NCI-H510A treated with DMSO at 0.1 percent for 48 hours (cell line): ENCODE measurements at places on chromosomes 2 and 18.

DNA sequence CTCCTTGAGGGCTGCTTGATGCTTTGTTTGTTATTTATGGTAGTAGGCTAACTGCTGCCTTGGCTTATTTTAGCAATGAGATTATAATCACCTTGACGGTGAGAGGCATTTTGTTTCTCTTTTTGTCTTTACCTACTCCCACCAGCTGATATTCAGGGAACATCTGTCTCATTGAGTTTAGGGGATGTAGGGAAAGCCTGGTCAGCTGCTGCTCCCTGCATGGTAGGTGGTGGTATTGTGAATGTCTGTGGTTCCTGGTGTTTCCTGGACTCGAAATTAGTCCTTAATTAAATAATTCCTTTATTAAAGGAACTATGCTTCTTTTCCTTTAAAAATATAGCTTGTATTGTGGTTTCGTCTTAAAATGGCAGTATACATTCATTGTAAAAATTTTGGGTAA, 77.8 kb downstream of the ADAM23 start:
- DNase-seq, result no peak

- no peak for DNase-seq
These were observed 191.2 kb upstream of the SESTD1 start for GRCh38 chr2:179455824-179456223.

GRCh38 chr18:79902075-79902474, 49.4 kb downstream of the SLC66A2 start:
- no peak for DNase-seq

DNA sequence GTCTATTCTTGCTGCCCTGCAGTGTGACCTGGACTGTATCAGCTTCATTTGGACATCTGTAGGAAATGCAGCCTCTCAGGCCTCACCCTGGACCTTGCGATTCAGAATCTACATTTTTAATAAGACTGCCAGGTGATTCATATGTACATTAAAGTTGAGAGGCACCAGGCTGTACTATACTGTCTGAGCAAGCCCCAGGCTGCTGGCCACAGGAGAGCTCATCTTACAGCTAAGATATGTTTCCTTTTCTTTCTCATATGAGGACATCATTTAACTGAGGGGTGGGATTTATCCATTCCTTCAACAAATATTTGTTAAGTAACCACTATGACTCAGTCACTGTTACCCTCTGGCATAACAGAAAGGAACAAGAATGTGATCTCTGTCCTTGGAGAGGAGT, 78.2 kb upstream of the GCFC2 start:
- DNase-seq, result no peak

DNA sequence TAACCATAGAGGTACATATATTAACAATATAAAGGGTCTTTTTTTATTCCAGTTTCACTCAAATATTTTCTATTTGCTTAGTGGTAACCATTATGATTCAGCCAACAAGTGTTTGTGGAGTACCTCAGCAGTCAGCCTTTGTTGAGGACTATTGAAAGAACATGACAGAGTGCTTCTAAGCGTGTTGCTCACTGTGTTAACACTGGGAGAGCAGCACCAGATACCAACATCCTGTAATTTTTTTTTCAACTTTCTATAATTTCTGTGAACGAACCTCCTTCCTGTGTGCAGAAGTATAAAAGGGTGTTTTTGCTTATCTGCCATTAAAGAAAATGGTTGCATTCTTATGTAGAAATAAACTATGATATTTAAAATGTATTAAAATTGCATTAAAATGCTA, 239.0 kb downstream of the PHLPP1 start:
- DNase-seq, result peak; percentile 82

DNA sequence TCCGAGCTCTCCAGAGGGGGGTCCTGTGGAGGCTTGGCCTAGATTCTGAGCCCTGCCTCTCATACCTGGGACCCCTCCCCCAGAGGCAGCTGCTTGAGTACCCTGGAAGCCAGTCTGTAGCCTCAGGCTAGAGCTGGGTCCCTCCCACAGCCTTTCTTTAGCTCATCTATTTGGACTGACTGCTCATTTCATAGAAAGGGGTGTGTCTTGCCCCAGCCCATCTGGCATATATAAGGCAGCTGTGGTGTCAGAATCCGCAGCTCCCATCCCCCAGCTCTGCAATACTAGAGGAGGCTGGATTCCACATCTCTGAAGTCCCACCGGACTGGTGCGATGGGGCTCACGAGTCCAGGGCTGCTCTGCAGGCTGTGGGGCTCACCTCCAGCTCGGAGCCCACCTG, 26.1 kb downstream of the MPHOSPH10 start:
- DNase-seq, result no peak

- DNase-seq, result no peak
These were observed 134.1 kb upstream of the GPC1 start for GRCh38 chr2:240301256-240301795.

GRCh38 chr2:3631851-3632659, 25.9 kb upstream of the ALLC start:
- no peak for DNase-seq

DNA sequence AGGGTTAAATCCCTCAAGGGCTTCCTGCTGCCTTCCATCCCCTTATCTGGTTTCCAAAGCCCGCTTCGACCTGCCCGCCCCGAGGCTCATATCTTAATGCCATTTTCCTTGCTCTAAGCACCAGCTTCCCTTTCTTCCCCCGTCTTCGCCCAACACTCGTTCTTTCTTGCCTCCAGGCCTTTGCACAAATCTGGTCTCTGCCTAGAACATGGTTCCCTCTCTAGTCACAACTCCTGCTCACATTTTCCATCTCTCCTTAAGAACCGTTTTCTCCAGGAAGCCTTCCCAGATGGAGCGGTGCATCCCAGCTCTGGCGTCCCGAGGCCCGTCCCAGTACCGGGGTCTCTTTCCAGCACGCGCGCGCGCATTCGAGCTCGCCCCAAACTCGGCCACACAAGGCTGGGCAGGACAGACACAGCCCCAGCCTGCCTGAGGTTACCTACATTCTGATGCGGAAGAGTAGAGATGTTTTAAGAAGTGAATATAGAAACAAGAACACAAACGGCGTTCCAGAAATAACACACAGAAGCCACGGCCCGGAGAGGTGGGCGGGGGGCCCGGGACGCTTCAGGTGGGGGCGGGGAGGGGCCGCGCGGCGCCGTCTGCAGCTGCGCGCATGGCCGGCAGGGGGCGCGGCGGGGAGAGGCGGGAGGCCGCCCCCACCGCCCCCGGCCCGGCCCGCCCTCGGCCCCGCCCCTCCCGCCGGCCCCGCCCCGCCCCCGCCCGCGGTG, at the start of gene DGKD:
Gene DGKD (plus strand): TSS at position 726 of the 731 bp plus-strand sequence. CDS start 25 bp downstream, outside the sequence.
- DNase-seq, result peak; percentile 83

DNA sequence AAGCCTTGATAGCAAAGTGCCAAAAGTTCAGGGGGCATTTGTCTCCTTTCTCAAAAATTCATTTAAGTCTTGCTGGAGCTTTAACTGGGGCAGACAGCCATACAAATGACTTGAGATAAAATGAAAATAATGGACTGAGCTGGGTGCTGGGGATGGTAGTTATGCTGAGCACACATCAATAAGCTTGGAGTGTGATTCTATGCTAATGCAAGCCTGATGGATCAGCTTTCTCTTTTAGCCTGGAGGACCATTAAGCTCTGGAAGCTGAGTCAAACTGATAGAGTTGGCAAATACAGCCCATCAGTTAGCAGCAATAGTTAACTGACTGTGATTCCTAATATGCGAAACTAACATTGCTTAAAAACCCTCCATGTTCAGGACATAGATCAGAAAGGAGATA, 98.0 kb downstream of the CAMKMT start:
- DNase-seq, result no peak

- no peak for DNase-seq
These were observed 60.8 kb downstream of the NCKAP1 start for GRCh38 chr2:182977463-182977862.

GRCh38 chr2:107801498-107801897, 25.2 kb upstream of the RGPD4 start:
- DNase-seq, result peak; percentile 78

DNA sequence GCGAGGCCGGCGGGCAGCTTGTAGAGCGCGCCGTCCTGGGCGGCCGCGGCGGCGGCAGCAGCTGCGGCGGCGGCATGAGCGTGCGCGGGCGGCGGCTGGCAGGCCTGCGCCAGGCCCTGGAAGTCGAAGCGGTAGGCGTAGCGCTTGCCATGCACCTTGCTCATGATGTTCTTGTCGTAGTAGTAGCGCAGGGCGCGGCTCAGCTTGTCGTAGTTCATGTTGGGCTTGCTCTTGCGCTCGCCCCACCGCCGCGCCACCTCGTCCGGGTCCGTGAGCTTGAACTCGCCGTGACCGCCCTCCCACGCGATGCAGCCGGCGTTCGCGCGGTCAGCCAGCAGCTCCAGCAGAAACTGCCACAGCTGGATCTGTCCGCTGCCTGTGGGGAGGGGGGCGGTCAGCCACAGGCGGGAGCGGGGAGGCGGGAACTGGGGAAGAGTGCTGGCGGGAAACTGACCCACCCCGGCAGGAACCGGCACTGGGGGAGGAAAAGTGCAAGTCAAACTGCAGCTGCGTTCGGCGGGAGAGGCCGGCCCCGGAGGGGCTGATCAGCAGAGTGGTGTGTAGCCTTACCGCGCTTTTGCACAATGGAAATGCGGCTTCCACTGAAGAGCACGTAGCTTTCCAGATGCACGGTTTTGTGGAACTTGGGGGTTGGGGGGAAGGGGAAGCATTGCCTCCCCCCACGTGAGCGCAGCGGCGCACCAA, 3.0 kb downstream of the FEV start:
- DNase-seq, result peak; percentile 47

DNA sequence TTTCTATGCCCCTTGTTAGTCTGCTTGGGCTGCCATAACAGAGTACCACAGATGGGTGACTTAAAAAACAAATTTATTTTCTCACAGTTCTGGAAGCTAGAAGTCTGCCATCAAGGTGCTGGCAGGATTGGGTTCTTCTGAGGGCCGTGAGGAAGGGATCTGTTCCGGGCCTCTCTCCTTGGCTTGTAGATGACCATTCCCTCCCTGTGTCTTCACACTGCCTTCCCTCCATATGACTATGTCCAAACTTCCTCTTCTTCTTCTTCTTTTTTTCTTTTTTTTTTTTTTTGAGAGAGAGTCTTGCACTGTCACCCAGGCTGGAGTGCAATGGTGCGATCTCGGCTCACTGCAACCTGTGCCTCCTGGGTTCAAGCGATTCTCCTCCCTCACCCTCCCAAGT, 13.1 kb upstream of the CCNYL1 start:
- DNase-seq, result no peak

- no peak for DNase-seq
These were observed 539.0 kb downstream of the ARHGAP15 start for GRCh38 chr2:143668234-143668633.

DNA sequence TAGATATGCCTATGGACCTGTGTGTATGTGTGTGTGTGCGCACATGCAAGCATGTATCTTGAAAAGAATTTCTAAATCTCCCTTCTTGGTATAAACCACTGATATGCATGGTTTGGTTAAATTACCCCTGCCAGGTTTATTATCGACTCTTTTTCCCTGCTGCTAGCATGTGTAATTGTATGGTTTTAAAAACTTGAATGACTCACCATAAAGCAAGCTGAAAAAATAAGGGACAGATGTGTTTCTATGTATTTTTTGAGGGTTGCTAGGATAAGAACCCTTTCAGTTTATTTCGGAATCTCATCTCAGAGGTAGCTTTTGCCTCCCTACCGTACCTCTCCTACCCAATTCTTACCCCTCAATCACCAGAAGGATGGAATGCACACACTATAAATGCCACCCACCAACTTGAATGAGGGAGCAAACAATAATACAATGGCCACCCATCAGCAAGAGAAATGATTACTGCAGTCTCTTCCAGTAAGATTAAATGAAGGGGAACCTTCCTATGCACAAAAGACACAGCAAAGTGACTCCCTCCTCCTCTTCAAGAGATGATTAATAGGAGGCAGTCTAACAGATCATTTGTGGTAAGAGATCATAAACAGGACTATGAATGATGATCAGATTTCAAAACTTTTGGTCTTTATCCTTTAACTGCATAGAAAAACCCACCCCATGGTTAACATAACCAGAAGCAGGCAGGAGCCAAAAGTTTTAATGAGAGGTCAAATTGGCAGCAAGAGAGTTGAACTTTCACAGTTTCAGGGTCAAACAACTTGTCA, 357.2 kb downstream of the SATB2 start:
- DNase-seq, result no peak

DNA sequence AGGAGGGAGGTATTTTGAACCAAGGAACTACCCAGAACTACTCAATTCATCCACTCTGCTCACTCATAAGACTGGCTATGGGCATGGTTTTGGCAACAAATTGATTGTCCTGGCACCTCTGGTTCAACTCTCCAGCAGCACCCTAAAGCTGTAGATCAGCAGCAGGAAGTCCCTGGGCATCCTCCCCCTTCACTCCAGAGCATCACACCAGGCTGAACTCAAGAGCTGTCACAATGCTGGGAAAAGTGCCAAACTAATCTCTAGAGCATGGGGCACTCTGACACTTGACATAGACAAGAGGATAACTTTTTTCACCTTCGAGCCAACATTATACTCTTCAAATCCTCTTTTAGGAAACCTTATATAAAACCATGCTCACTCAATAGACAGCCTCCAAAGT, 154.1 kb upstream of the RBBP8 start:
- peak; percentile 36 for DNase-seq

- DNase-seq, result no peak
These were observed 15.4 kb downstream of the PAPOLG start for GRCh38 chr2:60771508-60771907.

- DNase-seq, result no peak
These were observed 253.1 kb upstream of the ZNF521 start for GRCh38 chr18:25604894-25605597.

- DNase-seq, result no peak
These were observed 40.0 kb downstream of the DNMT3A start for GRCh38 chr2:25301453-25302352.

GRCh38 chr2:71417300-71418202, 35.8 kb upstream of the DYSF start:
- DNase-seq, result peak; percentile 15

DNA sequence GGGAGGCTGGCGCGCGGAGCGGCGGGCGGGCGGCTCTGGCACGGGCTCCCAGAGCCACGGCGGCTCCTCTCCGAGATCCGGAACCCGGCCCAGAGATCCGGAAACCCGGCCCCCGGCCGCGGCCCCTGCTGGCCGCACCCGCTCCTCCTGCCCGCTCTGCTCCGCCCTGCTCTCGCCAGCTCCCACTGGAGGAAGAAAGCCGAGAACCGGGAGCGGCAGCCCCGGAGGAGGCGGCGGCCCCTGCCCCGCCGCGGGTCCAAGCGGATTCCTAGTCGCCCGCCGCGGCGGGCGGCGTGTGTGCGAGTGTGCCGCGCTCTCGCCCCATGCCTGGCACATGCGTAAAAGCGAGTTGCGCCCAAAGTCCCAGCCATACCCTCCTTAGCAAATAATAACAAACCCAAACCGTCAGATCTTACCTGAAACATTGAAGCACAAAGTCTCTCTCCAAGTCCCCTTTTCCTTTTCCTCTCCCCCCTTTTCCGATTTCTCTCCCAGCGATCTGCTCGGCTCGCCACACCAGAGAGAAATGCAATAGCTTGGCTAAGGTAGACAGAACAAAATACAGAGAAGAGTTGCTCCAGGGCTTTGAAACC, 108.7 kb upstream of the KCTD1 start:
- peak; percentile 59 for DNase-seq

DNA sequence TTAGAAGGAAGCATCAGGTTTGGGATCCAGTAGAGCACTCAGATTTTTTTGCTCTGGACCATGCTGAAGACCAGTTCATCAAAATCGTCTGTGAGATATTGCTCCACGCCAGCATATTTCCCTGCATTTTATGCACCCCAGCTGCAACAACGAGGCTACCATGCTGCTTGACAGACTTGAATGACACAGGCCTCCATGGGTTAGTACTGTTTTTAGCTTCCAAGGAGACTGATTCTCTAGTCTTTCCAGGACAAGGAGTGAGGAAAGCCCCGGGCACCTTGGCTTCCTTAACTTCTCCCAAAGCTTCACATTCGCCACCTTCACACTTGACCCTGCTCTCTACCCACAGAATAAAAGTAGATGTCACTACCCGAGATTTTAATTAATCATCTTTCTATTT, 17.5 kb downstream of the BOD1L2 start:
- no peak for DNase-seq

- DNase-seq, result no peak
These were observed 335.8 kb downstream of the RAD51AP2 start for GRCh38 chr2:17182399-17182798.
